Activated CD4-positive, alpha-beta memory T cell treated with anti-CD3 and anti-CD28 coated beads for 36 hours (primary cell): ENCODE measurements at places on chromosomes 13 and 19. TPM values are rescaled to one million over a fixed set of nuclear protein-coding genes. Genes with fewer than 3 reads are reported as not detected.

- H3K4me3 ChIP-seq = no peak overlapping the region
- H3K27ac ChIP-seq = no peak overlapping the region
- peaks cover 55% of the 10 kb centered on the region for H3K36me3 ChIP-seq
- H3K4me1 ChIP-seq = peaks cover 38% of the 10 kb centered on the region
- H3K27me3 ChIP-seq = no peaks in the 10 kb centered on the region
These were observed 33.3 kb downstream of the NAA16 start for GRCh38 chr13:41344358-41344757.

- H3K27me3 ChIP-seq = peaks cover 17% of the 10 kb centered on the region
- no peaks in the 10 kb centered on the region for H3K36me3 ChIP-seq
- H3K27ac ChIP-seq = no peak overlapping the region
- no peak for DNase-seq
These were observed 56.1 kb downstream of the CHST8 start for GRCh38 chr19:33677745-33678426.

GRCh38 chr13:112065867-112066623, 904 bp upstream of the SOX1 start:
- DNase-seq = no peak
- peaks cover 8% of the 10 kb centered on the region for H3K4me1 ChIP-seq
- no peak overlapping the region for H3K4me3 ChIP-seq

GRCh38 chr19:33841685-33842084, 45.0 kb downstream of the KCTD15 start:
- H3K4me3 ChIP-seq = no peak overlapping the region
- no peaks in the 10 kb centered on the region for H3K4me1 ChIP-seq
- H3K27me3 ChIP-seq = peaks cover 20% of the 10 kb centered on the region
- H3K27ac ChIP-seq = no peak overlapping the region
- no peak for DNase-seq
- no peaks in the 10 kb centered on the region for H3K36me3 ChIP-seq

DNA sequence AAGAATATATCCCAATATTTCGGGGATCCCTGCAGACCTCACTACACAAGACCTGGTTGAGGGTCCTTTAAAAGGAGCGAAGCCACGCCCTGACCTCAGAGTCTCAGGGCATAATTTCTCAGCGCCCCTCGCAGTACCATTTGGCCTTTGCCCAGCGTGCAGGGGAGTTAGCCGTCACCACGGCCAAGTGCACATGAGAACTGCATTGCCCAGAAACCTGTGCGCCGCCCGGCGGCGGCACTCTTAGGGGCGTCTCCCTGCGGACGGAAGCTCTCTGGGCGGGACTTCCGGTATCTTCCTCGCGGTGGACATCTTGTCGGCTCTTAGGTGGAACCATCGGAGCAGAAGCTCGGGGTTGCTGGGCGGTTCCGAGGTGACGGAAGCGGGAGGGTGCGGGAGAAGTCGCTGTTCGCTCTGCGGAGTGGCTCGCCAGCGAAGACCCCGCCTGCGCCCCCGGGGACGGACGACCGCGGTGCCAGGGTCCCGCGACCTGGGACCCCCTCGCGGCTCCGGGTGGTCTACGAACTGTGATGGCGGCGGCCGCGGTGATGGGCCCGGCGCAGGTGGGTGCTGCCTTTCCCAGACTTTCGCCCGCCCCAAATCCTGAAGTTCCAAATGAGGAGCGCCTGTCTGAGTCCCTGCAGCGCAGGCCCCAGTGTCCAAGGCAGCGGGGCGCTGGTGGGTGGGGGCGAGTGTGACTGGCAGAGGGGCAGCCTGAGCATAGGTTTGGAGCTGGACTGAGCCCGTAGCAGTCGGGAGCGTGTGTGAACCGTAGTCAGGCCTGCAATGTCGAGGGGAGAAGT, at the start of gene ZNF134:
Gene ZNF134, plus strand, starts transcription at position 302 of the 803 bp plus-strand sequence. CDS start 5,227 bp downstream, outside the sequence.
- peak within 1 kb of the TSS; percentile 67 for H3K27ac ChIP-seq
- DNase-seq = peak; percentile 93
- peak within 1 kb of the TSS; percentile 89 for H3K4me3 ChIP-seq
- peaks cover 19% of the 10 kb centered on the region for H3K4me1 ChIP-seq
- no peaks in the 10 kb centered on the region for H3K27me3 ChIP-seq
- H3K36me3 ChIP-seq = peaks cover 58% of the 10 kb centered on the region

GRCh38 chr19:17112700-17113099, 37.1 kb downstream of the MYO9B start:
- H3K27me3 ChIP-seq = no peaks in the 10 kb centered on the region
- H3K4me3 ChIP-seq = no peak overlapping the region
- H3K4me1 ChIP-seq = peaks cover 8% of the 10 kb centered on the region
- H3K27ac ChIP-seq = no peak overlapping the region

DNA sequence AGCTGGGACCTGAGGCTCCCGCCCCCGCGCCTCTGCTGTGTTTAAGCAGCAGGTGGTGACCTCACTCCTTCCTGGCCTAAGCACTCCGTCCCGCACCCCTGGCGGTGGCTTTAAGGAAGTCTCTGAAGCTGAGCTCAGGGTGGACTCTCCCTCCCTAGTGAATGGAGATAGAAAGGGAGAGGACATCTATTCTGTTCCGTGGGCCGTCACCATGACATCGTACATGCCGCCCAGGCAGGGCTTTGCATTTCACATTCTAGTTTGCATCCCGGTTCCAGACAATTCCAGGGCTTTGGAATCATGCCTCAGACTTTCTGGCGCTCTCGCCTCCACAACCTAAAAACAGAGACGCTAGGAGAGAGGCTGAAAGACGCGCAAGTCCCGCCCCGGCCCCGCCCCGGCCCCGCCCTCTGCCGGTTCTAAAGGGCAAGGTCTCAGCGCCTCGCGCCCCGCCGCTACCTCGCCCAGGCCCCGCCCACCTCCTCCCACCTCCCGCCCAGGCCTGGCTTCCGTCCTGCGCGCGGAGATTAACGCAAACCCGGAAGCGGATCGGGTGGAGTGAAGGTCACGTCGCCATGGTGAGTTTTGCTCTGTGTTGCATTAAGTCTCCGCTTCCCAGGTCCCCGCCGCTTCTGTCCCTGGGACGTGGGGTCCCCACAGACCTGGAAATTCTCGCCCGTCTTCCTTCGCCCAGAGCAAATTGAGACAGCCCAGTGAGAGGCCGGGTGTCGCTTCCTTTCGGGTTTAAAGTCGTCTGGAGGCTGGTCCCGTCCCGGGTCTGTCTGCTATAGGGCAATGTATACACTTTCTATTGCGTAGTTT, at the start of gene ZNF808:
Gene ZNF808, plus strand, starts transcription at position 535 of the 822 bp plus-strand sequence. CDS start 15,617 bp downstream, outside the sequence.
- no peaks in the 10 kb centered on the region for H3K27me3 ChIP-seq
- DNase-seq = peak; percentile 99
- H3K4me1 ChIP-seq = peaks cover 18% of the 10 kb centered on the region
- peaks cover 14% of the 10 kb centered on the region for H3K36me3 ChIP-seq

- H3K4me1 ChIP-seq = no peaks in the 10 kb centered on the region
- DNase-seq = no peak
- no peaks in the 10 kb centered on the region for H3K36me3 ChIP-seq
These were observed 109.0 kb upstream of the SOX1 start for GRCh38 chr13:111957913-111958450.

- H3K4me3 ChIP-seq = no peak overlapping the region
- H3K4me1 ChIP-seq = no peaks in the 10 kb centered on the region
- peaks cover 4% of the 10 kb centered on the region for H3K27me3 ChIP-seq
- H3K27ac ChIP-seq = no peak overlapping the region
- no peak for DNase-seq
These were observed 6.3 kb downstream of the TARM1 start for GRCh38 chr19:54074851-54075250.

The NLRP5 gene
- total RNA-seq = not detected
